T-helper 17 cell (primary cell): ENCODE measurements at places on chromosomes 12 and 14. TPM values are rescaled to one million over a fixed set of nuclear protein-coding genes. Genes with fewer than 3 reads are reported as not detected.

- DNase-seq, result no peak
- H3K36me3 ChIP-seq, result peaks cover 4% of the 10 kb centered on the region
- no peak overlapping the region for H3K4me3 ChIP-seq
- H3K27me3 ChIP-seq, result no peaks in the 10 kb centered on the region
- peaks cover 2% of the 10 kb centered on the region for H3K4me1 ChIP-seq
Observed at GRCh38 chr12:64184216-64184615, 37.9 kb downstream of the KICS2 start.

DNA sequence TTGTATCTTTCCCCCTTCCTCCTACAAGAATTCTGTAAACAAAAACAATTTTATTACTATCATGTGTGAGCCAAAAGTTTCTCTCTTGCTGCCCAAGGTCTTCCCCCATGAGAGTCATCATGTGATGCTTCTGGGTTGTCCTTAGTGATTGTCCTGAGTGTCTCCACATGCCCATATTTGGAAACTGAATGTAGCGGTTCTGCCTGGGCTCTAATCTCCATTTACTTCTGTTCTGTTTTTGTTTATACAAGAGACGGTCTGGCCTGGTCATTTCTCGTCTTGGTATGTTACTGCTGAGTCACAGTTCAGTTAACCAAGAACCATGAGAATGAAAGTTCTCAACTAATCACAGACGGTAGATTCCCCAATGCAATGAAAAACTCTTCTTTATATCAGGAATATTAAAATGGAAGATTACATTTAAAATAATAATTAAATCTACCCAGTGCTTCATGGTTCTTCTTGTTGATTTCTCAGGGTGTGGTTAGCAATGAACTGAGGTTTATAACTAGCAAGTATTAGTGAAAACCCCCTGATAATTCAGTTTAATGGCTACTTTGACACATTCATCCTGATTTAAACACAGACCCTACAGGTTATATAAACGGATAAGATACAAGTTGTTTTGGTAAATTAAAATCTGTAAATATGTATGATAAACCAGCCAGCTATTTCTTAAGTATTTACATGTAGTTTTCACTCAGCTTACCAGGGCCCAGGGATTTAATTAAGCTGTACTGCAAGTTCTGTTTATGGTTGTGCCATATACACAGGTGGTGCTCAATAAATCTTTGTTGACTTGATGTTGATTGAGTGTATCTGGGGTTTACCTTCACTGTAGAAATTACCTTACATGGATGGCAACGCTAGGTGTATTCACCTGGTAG, 81.1 kb downstream of the PELI2 start:
- no peak for DNase-seq
- H3K4me3 ChIP-seq, result no peak overlapping the region
- no peaks in the 10 kb centered on the region for H3K36me3 ChIP-seq
- H3K4me1 ChIP-seq, result peaks cover 12% of the 10 kb centered on the region
- H3K27me3 ChIP-seq, result no peaks in the 10 kb centered on the region

DNA sequence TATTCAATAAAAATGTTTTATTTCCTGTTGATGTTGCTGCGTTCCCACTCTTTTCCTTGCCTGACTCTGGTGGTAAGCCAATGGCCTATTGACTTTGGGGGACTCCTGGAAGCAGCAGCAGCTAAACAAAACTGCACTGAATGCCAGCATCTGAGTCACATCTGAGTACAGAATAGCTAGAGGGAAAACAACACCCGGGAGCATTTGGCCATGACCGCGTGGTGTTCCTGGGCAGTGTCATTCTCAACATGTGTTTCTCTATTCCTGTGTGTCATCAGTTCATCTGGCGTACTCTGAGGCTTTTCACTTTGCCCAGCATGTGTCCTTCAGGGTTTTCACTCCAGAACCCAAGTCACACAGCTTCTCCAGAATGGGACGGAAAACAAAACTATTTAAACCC, 238.8 kb downstream of the PAWR start:
- H3K27me3 ChIP-seq, result no peaks in the 10 kb centered on the region
- H3K4me1 ChIP-seq, result no peaks in the 10 kb centered on the region
- DNase-seq, result no peak
- no peak overlapping the region for H3K27ac ChIP-seq
- no peak overlapping the region for H3K4me3 ChIP-seq

DNA sequence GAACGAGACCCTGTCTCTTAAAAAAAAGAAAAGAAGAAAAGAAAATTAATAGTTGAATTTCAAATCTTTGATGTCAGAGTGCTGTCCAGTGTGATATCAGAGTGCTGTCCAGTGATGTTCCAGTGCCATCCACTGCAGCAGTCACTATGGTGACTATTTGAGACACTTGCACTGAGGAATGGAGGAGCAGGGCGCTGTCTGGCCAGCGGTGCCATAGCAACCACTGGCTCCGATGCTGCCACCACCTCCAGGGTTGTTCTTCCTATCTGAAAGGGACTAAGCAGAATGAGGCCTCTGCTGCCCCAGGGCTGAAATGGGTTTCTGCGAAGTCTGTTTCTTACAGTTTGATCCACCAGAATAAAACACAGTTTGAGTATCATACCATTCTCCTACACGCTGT, 272.9 kb downstream of the NUAK1 start:
- peaks cover 19% of the 10 kb centered on the region for H3K27me3 ChIP-seq
- no peaks in the 10 kb centered on the region for H3K4me1 ChIP-seq
- no peak for DNase-seq
- H3K27ac ChIP-seq, result no peak overlapping the region

DNA sequence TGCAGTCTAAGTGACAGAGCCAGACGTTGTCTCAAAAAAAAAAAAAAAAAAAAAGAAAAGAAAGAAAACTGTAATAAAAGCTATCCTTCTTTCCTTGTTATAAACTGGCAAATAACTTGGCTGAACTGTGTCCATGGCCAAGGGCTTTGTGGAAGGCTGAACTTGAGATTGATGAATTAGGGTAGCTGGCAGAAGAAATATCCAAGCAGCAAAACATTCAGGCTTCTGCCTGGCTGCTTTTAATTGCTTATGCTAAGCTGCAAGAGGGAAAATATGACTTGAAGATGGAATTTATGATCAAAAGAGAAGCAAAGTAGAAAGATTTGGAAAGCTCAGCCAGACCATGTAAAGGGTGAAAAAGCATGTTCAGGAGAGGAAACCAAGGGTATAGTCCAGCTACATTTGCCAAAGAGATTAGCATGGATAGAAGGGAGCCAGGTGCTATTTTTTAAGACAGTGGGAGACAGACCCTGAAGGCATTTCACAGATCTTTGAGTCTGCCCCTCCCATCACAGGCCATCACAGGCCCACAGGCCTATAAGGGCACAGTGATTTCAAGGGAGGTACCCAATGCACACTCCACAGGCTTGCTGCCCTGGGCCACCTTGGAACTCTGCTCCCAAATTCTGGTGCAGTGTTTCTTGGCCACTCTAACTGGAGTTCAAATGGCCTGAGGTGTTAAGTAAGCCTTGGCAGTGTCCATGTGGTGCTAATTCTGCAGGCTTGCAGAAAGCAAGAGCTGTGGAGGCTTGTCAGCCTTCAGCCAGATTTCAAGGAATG, 226.0 kb downstream of the AEBP2 start:
- no peaks in the 10 kb centered on the region for H3K4me1 ChIP-seq
- H3K27me3 ChIP-seq, result no peaks in the 10 kb centered on the region
- DNase-seq, result no peak
- H3K27ac ChIP-seq, result no peak overlapping the region
- H3K4me3 ChIP-seq, result no peak overlapping the region

GRCh38 chr12:124087266-124088051, 114.4 kb downstream of the ZNF664 start:
- H3K4me3 ChIP-seq, result no peak overlapping the region
- peaks cover 10% of the 10 kb centered on the region for H3K27me3 ChIP-seq
- H3K4me1 ChIP-seq, result peaks cover 2% of the 10 kb centered on the region
- H3K27ac ChIP-seq, result no peak overlapping the region
- DNase-seq, result no peak

DNA sequence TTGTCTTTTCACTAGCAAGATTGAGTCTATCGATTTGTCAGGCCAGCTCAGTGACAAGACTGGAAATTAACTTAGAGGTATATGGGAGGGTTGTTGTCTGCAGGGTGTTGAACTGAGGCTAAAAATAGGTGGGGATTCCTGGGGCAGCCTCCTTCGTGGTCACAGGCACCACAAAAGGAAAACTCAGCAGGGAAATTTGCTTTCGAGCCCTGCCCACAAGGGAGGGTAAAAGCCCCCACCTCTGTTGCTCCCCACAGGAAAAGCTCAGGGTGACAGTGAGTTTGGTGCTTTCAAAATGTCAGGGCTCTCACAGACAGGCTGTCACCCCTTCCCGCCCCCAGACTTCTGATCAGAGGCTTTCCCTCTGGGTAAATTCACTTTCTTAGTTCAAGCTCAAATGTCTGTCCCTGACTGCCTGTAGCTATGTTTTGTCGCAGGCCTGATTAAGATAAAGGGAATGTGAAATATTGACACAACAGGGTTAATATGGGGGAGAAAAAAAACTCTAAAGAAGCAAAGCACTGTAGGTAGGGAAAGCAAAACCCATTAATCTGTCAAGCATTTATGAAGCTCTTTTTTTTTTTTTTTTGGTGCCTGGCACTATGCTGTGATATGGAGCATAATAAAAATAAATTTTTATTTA, 11.7 kb upstream of the NFKBIA start:
- no peaks in the 10 kb centered on the region for H3K27me3 ChIP-seq
- DNase-seq, result peak; percentile 69
- H3K4me3 ChIP-seq, result peak overlapping the region; percentile 87
- H3K36me3 ChIP-seq, result no peaks in the 10 kb centered on the region
- H3K4me1 ChIP-seq, result peaks cover 37% of the 10 kb centered on the region
- H3K27ac ChIP-seq, result peak overlapping the region; percentile 98

DNA sequence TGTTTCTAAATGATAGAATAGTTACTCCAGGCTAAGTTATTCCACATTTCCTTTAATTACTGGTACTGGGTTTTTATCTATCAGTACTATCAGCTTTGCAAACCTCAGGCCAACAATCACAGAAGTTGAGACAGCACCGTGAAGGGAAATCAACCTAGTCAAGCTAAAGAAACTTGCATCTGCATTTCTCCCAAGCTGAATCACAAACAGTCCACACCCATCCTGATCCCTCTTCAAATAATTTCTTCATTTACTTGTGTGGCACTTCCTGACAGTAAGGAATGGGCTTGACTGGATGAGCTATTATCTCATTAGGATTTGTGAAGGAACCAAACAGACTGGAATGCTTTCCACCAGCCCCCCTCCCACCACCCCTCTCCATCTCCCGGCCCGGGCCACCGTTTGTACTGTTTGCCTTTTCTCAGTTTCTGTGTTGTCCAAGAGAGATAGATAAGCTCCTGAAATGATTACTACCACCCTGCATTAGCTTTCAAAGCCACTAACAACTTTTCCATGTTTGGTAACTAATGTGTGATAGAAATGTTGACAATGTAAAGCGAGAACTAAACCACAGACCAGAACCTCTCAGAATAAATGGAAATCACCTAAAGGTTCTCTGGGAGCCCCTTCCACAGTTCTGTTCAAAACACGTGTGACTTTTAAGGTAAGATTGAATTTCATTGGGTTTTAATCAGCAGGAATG, 236.3 kb downstream of the SLC25A21 start:
- no peak overlapping the region for H3K27ac ChIP-seq
- H3K4me1 ChIP-seq, result no peaks in the 10 kb centered on the region
- no peaks in the 10 kb centered on the region for H3K36me3 ChIP-seq
- H3K27me3 ChIP-seq, result no peaks in the 10 kb centered on the region
- DNase-seq, result no peak
- H3K4me3 ChIP-seq, result no peak overlapping the region

GRCh38 chr12:92226071-92226661, 80.5 kb upstream of the BTG1 start:
- no peak for DNase-seq
- H3K4me1 ChIP-seq, result no peaks in the 10 kb centered on the region
- no peak overlapping the region for H3K27ac ChIP-seq
- no peak overlapping the region for H3K4me3 ChIP-seq
- no peaks in the 10 kb centered on the region for H3K27me3 ChIP-seq
- no peaks in the 10 kb centered on the region for H3K36me3 ChIP-seq

DNA sequence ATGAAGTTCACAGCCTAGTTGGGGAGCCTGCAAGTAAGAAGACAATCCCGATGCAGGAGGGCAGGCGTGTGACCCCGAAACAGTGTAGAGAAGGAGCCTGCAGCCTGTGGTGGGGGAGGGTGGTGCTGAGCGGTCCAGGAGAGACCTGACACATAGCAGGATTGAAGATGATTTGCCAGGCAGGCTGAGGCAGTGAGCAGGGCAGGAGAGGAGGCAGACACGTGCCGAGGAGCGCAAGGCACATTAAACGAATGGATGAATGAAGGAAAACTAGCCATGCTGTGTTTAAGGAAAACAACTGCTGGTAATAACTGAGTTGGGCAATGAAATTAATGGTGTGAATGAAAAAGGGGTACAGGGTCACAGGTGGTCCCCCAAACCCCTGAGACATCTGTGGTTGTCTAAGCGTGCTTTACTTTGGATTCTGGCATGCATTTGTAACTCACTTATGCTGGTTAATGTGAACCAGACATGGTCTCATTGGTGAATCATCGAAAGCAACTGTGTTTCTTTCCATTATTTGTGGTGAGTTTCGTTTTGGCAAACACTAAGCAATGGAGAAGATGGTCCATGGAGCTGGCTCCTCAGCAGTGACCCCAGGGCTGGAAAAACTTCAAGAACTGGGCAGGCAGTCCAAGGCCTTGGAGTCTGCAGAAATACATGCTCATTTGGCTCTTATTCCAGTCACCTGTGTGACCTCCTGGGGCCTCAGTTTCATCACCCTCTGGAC, 96.9 kb upstream of the EVL start:
- H3K27ac ChIP-seq, result no peak overlapping the region
- no peak for DNase-seq
- peaks cover 64% of the 10 kb centered on the region for H3K27me3 ChIP-seq
- no peak overlapping the region for H3K4me3 ChIP-seq
- no peaks in the 10 kb centered on the region for H3K36me3 ChIP-seq

- H3K4me1 ChIP-seq, result no peaks in the 10 kb centered on the region
- no peaks in the 10 kb centered on the region for H3K27me3 ChIP-seq
- no peak overlapping the region for H3K4me3 ChIP-seq
- no peak overlapping the region for H3K27ac ChIP-seq
Observed at GRCh38 chr12:130606231-130606630, 109.9 kb downstream of the RIMBP2 start.

- peaks cover 9% of the 10 kb centered on the region for H3K4me1 ChIP-seq
- no peaks in the 10 kb centered on the region for H3K27me3 ChIP-seq
- H3K36me3 ChIP-seq, result no peaks in the 10 kb centered on the region
- H3K27ac ChIP-seq, result no peak overlapping the region
Observed at GRCh38 chr14:95261616-95262510, 57.8 kb downstream of the CLMN start.

MAP3K12 gene
- 28.6 TPM for total RNA-seq

MGP gene
- not detected for total RNA-seq

CAPS2 gene
- 2.2 TPM for total RNA-seq

LTBP2 gene
- total RNA-seq, result 0.57 TPM

FOXN4 gene
- not detected for total RNA-seq

B4GALNT1 gene
- not detected for total RNA-seq

ARID4A gene
- 87.1 TPM for total RNA-seq

SDR9C7 gene
- total RNA-seq, result not detected
